ENCODE measurements at places on chromosomes 1 and 21. TPM values are rescaled to one million over a fixed set of nuclear protein-coding genes. Genes with fewer than 3 reads are reported as not detected.

FBXO28 gene
- 32.1 TPM for total RNA-seq

SLC45A1 gene
- total RNA-seq = 0.06 TPM

DYNLT5 gene
- total RNA-seq = not detected

DSCAM gene
- total RNA-seq = 1.4 TPM

TUFT1 gene
- total RNA-seq = 17.9 TPM

AMY1B gene
- total RNA-seq = not detected

HTR1D gene
- 3.1 TPM for total RNA-seq

CA14 gene
- total RNA-seq = not detected

SPATC1L gene
- 8.7 TPM for total RNA-seq

IQCC gene
- 3.0 TPM for total RNA-seq

UMODL1 gene
- total RNA-seq = 0.24 TPM

TMEM240 gene
- 0.11 TPM for total RNA-seq

SLC6A9 gene
- total RNA-seq = 0.74 TPM

AMY1C gene
- not detected for total RNA-seq

GJA9 gene
- total RNA-seq = not detected

EPHA2 gene
- total RNA-seq = 50.8 TPM

LRRC71 gene
- not detected for total RNA-seq

CBR1 gene
- 130 TPM for total RNA-seq

RIPPLY3 gene
- total RNA-seq = not detected

HHAT gene
- 4.5 TPM for total RNA-seq

ACTN2 gene
- total RNA-seq = 0.34 TPM

SLFNL1 gene
- not detected for total RNA-seq

ARHGEF16 gene
- 10.9 TPM for total RNA-seq

SAMD13 gene
- total RNA-seq = 1.9 TPM

KRTAP19-5 gene
- not detected for total RNA-seq

GBP3 gene
- 65.3 TPM for total RNA-seq

PRAMEF4 gene
- total RNA-seq = not detected

TSNAX gene
- total RNA-seq = 36.5 TPM

TIE1 gene
- total RNA-seq = 50.3 TPM

ZNF670 gene
- total RNA-seq = 7.3 TPM

PTPN7 gene
- total RNA-seq = 1.5 TPM

TNFRSF4 gene
- not detected for total RNA-seq

KCNA3 gene
- 0.12 TPM for total RNA-seq

ITLN1 gene
- total RNA-seq = 0.11 TPM

SERTAD4 gene
- total RNA-seq = 4.4 TPM

COL11A1 gene
- not detected for total RNA-seq

ELAVL4 gene
- 0.29 TPM for total RNA-seq

MXRA8 gene
- 0.23 TPM for total RNA-seq

CRNN gene
- total RNA-seq = not detected

SPOCD1 gene
- 86.6 TPM for total RNA-seq
